ENCODE measurements at places on chromosomes 1 and 21. TPM values are rescaled to one million over a fixed set of nuclear protein-coding genes. Genes with fewer than 3 reads are reported as not detected.
A peak's percentile ranks its signal among the peaks of the same experiment; 100 is the strongest.

The GOLPH3L gene
- total RNA-seq: 28.0 TPM

The C1orf210 gene
- 7.6 TPM for total RNA-seq

The SERINC2 gene
- 50.1 TPM for total RNA-seq

The HSPB7 gene
- total RNA-seq: 0.27 TPM

The CD1D gene
- not detected for total RNA-seq

The USH2A gene
- total RNA-seq: not detected

The CLCA2 gene
- total RNA-seq: not detected

The LRRC71 gene
- total RNA-seq: not detected

- DNase-seq: no peak
These were observed 198.6 kb downstream of the PTPRC start for GRCh38 chr1:198837278-198838021.

- DNase-seq: no peak
These were observed 246.8 kb downstream of the LMO4 start for GRCh38 chr1:87575528-87575927.

DNA sequence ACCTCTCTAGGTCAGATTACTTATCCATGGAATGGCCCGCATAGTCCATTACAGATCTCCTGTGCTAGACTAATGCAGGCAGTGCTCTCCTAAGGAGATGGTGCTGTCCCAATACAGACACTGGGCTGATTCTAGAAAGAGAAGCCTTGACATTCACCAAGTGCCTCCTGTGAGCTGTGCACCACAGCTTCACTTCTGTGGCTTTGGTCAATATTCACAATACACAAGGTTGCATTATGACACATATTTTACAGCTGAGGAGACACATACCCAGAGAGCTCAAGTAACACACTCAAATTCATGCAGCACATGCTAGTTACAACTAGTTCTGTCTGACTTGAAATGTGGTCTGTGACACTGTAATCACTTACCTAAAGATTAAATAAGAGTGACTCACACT is 59.4 kb upstream of the LRRC8B start:
- no peak for DNase-seq

DNA sequence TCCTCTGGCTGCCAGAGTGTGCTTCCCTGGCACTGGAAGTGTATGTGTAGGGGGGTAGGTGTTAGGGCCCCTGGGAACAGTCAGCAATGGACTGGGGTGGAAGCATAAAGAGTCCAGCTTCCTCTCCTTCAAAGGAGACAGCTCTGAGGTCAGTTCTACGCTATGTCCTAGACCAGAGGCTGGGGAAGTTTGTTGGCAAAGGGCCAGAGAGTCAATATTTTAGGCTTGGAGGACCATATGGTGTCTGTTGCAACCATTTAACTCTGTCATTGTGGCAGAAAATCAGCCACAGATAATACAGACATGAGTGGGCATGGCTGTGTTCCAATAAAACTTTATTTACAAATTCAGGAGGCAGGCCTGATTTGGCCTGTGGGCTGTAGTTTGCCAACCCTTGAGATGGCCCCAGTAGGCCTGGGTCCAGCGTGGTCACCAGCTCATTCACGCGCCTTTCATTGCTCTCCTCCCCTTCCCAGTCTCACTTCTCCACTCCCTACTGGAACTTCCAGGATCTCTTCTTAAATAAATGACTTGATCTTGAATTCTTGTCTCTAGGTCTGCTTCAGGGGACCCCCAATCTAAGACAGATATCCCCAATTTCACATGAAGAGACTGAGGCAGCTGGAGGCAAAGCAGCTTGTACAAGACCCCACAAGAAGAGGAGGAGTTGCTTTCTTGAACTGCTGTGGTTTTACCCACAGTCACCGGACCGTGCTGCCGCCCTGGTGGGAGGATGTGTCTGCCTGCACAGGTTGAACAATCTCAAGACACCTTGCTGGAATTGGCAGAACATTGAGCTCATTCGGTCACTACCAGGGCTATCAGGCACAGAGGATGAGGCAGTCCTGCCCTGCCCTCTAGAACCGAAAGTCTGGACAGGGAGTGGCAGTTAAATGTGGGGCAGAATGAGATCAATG is 162.4 kb upstream of the POU3F1 start:
- DNase-seq: no peak

DNA sequence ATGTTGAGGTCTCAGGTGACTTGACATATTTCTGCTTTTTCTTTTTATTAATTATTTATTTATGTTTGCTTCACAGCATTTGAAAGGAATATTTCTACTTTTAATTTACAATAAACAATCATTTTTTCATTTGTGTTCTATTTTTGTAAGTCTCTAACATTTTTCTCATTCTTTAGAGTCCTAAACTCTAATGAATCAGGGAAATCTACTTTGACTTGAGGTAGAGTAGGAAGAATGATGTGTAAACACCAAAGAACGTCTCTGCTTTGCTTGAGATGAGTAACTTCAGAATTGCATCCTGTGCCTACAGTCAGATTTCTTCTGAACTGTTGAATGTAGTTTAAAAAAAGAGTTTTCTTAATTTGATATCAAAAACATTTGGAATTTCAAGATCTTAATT is 65.2 kb downstream of the CNST start:
- DNase-seq: no peak

DNA sequence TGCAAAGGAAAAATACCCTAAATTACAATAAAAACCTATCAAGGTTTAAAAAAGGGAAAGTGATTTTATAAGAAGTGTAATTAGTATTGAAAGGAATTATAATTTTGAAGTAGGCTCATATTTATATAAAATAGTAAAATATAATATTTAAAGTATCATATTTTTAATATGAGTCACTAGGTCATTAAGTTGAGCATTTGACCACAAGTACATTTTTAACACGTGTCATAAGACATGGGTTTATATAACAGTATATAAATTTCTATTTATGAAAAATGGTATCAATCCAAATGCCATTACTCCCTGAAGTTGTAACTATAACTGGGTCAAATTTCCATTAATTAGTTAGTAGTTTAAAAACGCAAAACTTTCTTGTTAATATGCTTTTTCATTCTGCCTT is 365.9 kb downstream of the COL11A1 start:
- DNase-seq: no peak

GRCh38 chr1:21594935-21595897 is 73.9 kb downstream of the RAP1GAP start:
- DNase-seq: peak; percentile 23

DNA sequence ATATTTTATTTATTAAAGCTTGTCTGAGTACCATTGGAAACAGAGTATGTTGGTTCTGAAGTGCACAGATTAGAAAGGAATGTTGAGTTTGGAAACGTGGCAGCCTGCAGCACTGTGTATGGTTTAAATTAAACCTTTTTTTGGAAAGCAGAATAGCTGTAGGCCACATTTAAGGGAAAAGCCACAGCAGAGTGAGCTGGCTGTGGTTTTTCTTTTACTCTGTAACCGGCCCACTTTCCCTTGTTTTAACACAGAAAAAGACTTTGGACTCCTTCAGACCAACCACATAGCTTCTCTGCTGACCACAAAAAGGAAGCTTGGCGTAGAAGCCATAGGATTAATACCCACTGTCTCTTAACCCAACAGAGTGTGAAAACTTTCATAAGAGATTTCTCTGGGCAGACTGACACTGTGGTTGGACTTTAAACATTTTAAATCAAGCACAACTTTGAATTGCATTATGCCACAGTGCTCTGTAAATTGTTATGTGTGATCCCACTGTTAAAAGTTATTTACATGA is 75.2 kb downstream of the NFIA start:
- no peak for DNase-seq

DNA sequence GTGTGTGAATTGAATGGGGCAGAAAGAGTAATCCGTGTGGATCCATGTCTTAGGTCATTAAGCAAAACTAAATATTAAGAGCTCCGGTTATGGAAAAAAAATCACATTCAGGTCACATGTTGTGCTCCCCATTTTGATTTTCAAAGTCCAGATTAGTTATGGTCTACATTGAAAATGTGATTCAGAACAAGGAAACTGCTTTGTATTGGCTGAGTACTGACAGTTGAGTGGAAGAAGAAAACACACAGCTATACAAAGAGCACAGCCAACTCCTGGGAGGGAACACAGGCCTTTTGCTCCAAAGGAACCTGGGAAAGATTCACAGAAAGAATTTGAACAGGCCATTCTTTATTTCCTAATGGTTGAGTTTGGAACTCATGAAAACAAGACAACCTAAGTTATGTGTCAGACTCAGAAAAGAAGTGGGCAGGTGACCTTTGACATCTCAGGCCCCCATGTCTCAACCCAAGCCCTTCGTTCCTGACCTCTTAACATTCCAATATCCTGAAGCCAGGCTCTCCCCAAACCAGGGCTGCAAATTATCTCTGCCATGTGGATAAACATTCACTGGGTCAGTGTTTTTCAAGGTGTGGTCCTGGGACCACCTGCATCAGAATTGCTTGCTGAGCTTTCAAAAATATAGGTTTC is 159.3 kb upstream of the LMO4 start:
- no peak for DNase-seq

DNA sequence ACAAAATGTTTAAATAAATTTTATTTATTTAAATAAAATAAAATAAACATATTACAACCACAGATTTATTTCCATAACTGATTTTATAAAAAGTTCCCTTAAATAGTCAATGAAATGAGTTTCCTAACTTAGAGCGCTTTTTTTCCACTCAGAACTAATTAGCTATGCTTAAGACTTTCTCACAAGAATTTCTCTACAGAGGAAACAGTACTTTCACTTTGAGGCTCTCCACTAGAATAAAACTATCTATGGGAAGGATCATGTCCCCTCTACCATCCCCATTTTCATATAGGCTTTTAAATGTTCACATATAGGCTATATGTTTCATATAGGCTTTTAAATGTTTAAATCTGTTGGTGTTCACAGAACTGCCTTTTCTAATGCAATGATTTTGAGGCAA is 40.0 kb upstream of the DPH5 start:
- DNase-seq: no peak

DNA sequence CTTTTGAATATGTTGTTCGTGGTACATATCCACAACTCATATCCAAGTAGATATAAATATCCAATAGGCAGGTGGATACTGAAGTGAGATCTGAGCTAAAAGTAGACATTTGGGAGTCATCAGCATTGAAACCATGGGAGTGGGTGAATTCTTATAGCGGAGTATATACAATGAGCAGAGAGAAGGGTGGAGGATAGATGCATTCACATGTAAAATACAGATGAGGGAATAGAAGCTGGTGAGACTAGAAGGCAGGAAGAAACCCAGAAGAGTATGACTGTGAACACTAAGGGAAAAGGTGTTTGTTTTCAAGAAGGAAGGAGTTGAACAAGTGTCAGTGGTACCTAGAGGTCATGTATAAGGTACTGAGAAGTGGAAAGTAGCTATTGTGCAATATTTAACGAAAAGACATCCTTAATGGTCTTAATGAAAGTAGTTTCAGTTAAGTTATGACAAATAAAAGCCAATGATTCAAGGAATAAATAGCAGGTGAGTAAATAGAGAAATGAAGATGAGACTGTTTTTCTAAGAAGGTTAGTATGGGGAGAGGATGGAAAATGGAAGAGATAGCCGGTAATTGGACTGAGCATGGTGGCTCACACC is 181.6 kb upstream of the CACYBP start:
- DNase-seq: no peak

- no peak for DNase-seq
These were observed 579.9 kb downstream of the DPYD start for GRCh38 chr1:97340951-97341350.

- DNase-seq: peak; percentile 46
These were observed 10.8 kb upstream of the SHISA4 start for GRCh38 chr1:201877877-201878401.

DNA sequence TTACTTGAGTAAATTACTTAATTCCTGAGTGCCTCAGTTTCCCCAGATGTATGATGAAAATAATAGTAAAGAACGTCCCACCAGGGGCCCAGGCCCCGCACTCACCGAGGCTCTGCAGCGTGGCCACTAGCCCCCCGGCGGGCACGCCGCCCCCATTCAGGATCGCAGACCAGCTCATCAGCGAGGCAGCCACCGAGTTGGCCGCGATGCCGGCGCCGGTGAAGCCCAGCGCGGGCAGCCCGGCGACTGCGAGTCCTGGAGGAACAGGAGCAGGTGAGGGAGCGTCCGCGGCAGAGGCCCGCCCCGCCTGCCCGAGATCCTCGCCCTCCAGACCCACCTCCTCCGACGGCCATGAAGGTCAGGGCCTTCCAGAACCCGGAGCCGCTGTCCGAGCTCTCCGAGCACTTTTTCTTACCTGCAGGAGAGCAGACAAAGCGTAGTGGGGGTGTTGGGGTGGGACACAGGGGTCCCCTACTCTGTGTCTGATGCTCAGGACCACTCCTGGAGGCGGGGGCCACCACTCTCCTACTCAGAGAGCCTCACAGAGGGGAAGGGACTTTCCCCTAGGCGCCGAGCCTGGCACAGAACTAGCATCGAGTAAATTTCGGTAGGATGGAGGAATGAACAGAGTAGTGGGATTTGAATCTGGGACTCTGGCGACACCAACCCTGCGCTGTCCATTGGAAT is 3.7 kb downstream of the IFI6 start:
- no peak for DNase-seq

DNA sequence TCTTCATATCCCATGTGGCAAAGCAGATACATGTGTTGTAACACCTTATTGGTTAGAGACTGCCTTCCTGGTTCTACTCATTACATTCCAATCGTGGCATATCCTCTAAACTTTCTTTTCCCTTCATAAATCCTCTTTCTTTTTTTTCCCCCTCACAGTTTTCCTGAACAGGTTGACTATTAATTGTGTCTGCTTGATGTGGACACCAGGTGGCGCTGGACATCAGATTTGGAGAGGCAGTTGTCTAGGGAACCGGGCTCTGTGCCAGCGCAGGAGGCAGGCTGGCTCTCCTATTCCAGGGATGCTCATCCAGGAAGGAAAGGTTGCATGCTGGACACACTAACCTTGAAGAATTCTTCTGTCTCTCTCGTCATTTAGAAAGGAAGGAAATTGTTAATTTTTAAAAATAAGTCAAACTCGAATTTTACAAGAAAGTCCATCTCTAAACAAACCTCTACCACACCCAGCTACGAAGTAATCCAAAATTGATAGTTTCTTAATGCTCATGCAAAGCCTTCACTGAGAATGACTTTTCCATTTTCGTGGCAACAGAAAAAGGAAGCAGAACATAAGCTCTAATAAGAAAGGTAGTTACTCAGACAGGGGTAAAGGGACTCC is 59.4 kb upstream of the ASB17 start:
- peak; percentile 75 for DNase-seq

DNA sequence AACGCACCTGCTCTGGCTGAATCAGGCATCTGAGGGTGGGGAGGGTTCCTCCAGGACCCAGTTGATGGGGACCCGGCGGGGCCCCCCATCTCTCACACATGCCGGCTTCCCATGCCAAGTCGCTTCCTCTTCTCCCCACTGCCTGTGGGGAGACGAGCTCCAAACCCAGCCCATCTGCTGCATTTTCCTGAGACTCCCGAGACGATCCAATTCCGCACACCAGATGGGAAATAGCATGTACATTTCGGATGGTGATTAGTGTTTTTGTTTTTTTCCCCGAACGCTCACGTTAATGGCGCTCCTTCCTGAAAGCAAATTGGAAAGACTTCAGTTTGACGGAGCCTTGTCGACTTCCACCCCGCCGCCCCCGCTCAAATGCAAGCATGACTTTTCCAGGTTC is 13.2 kb upstream of the GRIK3 start:
- no peak for DNase-seq

DNA sequence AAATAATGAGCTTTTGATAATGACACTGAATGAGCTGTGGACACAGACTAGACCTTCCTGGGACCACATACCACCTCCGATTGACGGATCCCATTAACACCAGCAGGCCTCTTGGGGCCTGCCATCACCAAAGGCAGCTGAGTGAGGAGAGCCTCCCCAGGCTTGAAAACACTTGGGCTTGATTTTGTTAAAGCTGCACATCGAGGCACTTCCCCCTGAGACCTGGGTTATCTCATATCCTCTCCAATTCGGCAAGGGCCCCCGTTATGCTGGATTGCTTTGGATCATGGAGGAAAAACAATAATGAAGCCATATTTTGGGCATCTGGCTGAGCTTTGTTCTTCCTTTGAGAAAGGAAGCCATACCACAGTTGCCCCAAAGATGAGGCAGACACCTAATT is 143.0 kb downstream of the AJAP1 start:
- no peak for DNase-seq

Measured in HCT116 (cell line).